Right ventricle myocardium superior (tissue), 1 donor: ENCODE measurements at places on chromosomes 6 and 20. TPM values are rescaled to one million over a fixed set of nuclear protein-coding genes. Genes with fewer than 3 reads are reported as not detected.

DNA sequence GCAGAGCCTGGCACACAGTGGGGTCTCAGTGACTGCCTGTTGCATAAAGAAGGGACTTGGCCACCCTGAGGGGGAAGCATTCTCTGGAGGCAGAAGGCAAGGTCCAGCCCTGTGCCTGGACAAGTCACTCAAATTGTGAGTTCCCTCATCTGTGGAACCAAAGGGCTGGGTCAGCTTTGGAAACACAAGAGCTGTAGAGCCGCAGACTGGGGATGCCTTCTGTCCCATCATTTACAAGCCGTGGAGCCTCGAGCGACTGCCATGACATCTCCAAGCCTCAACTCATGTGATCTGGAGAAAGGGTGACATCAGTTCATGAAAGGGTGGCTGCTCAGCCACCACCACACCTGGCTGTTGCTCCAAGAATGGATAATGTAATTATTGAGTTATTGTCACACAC, 20.4 kb upstream of the SIRPD start:
- DNase-seq, result no peak

GRCh38 chr6:163414946-163415619, 565 bp downstream of the QKI start:
- DNase-seq, result peak; percentile 53

DNA sequence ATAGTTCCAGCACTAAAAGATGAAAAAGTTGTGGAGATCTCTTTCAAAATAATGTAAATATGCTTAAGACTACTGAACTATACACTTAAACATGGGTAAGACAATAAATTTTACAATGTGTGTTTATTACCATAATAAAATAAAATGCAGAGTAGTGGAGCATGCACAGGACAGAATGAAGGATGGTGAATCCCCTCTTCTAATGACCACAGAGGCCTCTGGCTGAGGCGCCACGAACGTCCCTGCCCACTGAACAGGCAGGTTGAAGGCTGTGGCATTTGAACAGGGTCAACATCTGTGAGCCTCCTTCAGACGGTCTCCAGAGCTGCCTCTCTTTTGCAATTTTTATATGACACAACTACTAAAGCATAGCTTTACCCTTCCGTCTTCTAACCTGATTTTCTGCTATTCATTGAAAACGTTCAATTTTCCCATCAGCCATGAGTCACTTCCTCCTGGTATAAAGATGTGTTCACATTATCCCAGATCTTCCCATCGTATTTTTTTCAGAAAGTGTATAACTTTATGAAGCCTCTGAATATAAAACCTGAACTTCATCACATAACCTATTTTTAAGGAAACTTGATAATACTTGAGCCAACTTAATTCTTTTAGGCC, 37.8 kb downstream of the ADGRF4 start:
- DNase-seq, result no peak

- DNase-seq, result no peak
Measured at GRCh38 chr20:15320941-15321340, 983.5 kb upstream of the FLRT3 start.

DNA sequence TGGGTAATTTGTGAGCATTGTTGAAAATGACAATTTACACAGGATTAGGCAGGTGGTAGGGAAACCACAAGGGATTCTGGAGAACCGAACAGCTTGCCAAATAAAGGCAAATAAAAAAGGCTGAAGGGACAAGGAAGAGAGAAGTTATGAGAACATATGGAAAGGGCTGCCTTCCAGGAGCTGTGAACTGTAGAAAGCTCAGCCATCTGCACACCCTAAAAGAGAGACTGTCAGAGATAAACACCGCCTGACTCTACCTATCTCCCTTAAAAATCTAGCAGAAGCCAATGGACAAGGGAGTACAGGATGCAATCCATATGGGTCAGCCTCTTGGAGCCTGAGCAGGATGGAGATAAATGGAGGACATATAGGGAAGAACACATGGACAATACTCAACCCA, 12.7 kb upstream of the SLC17A1 start:
- no peak for DNase-seq

GRCh38 chr6:169371344-169372127, 117.9 kb upstream of the THBS2 start:
- DNase-seq, result no peak

Gene STX11
- 8.9 TPM for total RNA-seq

DNA sequence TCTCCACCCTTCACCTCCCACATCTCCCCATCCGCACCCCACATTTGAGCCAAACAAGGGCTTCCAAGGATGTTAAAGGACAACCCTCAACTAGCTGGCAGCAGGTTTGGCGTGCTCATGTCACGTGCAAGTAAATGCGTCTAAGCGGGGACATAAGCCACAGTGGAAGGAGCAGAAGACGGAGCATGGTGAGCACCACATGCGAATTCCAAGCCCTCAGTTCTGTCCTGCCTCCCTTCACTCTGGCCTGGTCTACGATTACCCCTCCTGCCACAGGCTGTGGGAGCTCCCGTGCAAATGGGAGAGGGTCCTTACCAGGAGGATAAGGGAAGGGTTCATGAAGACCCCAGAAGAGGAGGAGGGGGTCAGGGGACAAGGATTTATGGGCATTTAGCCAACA, 44.9 kb upstream of the STX16 start:
- DNase-seq, result no peak

- no peak for DNase-seq
Measured at GRCh38 chr20:45523821-45524220, 8.4 kb upstream of the SPINT3 start.

DNA sequence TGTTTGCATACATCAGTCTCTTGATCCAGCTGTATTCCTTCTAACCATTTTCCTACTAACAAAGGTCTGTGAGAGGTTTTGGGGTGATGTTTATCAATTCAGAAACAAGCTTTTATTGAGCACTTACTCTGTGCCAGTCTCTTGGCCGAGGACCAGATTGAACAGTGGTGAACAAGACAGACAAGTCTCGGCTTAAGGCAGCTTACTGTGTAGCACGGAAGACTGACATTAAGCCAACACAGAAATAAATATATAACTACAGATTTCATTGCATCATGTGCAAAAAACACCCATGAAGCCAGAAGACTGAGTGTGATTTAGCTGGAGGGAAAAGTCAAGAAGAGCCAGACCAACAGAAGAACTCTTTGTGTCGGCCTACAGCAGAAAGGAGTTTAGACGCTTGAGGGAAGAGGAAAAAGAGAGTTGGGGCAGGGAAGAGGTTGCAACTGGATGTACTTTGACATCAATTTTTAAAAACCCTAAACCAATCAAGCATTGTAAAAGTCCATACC, 549.6 kb upstream of the CITED2 start:
- DNase-seq, result no peak

Gene FILIP1
- total RNA-seq, result 160 TPM

DNA sequence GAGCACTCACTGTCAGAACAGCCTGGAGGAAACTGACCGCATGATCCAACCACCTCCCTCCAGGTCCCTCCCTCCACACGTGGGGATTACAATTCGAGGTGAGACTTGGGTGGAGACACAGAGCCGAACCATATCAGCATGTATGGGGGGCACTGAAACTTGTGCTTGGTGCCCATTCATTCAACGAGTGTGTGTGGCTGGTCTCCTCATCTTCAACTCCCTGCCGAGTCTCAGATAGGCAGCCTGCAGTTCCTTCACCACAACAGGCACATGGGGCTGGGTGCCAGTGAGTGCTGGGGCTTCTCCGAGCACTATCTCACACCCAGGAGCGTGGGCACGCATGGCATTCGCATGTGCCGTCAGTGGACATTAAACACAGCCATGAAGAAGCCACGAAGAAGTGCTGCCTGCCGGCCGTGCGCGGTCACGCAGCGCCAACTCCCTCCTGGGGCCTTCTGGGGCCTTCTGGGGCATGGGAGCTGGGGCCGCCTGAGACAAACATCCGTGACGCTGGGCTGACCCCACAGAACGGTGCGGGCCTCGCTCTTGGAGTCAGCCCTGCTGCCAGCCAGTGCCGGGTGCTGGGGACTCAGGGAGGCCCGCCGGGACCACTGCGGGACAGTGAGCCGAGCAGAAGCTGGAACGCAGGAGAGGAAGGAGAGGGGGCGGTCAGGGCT, 714 bp upstream of the RTEL1 start:
- no peak for DNase-seq

DNA sequence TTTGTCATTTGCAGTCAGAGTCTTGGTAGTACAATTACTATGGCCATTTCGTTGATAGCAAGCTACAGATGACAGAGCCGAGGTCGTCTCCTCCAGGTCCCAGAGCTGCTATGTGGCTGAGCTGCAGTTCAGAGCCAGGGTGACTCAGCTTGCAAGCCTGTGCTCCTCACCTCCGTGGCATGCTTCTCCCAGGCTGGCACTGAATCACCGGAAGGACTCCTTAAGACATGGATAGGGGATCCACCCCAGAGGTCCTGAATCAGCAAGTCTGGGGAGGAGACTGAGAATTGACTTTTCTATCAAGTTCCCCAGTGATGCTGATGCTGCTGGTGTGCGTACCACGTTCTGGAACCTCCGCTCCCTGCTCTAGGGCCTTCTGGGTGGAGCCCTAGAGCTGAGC, 291.2 kb downstream of the CDH26 start:
- no peak for DNase-seq

Gene C20orf141
- total RNA-seq, result not detected

- no peak for DNase-seq
Measured at GRCh38 chr6:39251406-39251805, 22.1 kb upstream of the KCNK5 start.

Gene ACTL10
- total RNA-seq, result 0.22 TPM

DNA sequence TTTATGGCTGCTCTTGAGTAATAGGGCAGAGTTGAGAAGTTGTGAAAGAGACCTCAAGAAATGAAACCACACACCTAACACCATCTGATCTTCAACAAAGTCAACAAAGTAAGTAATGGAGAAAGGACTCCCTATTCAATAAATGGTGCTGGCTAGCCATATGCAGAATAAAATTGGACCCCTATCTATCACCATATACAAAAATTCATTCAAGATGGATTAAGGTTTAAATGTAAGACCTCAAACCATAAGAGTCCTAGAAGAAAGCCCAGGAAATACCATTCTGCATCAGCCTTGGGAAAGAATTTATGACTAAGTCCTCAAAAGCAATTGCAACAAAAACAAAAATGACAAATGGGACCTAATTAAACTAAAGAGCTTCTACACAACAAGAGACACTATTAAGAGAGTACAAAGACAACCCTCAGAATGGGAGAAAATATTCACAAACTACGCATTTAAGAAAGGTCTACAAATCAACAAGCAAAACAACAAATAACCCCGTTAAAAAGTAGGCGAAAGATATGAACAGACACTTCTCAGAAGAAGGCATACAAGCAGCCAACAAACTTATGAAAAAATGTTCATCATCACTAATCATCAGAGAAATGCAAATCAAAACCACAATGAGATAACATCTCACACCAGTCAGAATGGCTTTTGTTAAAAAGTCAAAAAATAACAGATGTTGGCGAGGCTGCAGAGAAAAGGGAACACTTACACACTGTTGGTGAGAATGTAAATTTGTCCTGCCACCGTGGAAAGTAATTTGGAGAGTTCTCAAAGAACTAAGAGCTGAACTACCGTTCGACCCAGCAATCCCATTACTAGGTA, 4.0 kb downstream of the MAP3K5 start:
- no peak for DNase-seq

GRCh38 chr6:150142097-150142669, 661 bp upstream of the PPP1R14C start:
- DNase-seq, result no peak

- DNase-seq, result no peak
Measured at GRCh38 chr6:2529211-2529719, 221.5 kb downstream of the MYLK4 start.

Gene SLC4A11
- total RNA-seq, result 0.16 TPM

DNA sequence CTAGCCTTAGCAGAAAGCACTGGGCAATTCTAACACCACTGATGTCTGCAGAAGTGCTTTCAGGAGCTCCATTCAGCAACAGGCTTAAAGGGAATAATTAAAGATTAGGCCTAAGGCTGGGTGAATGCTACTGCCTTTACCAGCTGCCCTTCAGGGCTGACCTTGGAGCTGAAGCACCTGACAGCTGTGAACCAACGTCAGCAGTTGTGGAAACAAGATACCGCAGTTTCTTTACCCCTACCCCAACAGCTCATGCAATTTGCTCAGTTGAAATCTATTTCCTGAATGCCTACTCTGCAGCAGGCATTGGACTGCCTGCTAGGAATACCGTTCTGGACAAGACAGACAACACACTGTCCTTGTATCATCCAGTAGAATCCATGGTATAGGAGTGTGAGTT, 51.5 kb upstream of the ADTRP start:
- no peak for DNase-seq

Gene GSTA3
- total RNA-seq, result not detected

Gene ACSS2
- 137 TPM for total RNA-seq

DNA sequence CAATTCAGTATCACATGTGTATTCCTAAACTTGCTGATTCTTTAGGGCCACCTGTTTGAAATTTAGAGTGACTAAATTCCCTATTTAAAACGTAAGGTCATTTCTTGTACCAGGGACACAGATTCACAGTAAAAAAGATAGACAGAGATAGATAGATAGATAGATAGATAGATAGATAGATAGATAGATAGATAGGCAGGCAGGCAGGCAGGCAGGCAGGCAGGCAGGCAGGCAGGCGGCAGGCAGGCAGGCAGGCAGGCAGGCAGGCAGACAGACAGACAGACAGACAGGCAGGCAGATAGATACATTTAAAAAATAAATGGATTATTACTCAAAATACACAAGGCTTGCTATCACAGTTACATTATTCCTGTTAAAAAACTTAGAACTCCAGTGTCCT, 54.2 kb downstream of the AGPAT4 start:
- no peak for DNase-seq
